CD14-positive monocyte (primary cell): ENCODE measurements at places on chromosomes 5 and 9.

GRCh38 chr9:106104887-106105286 lies 410.5 kb downstream of the TMEM38B start:
- DNase-seq = no peak

- DNase-seq = no peak
Observed at GRCh38 chr9:89695441-89695891, 90.7 kb downstream of the GADD45G start.

DNA sequence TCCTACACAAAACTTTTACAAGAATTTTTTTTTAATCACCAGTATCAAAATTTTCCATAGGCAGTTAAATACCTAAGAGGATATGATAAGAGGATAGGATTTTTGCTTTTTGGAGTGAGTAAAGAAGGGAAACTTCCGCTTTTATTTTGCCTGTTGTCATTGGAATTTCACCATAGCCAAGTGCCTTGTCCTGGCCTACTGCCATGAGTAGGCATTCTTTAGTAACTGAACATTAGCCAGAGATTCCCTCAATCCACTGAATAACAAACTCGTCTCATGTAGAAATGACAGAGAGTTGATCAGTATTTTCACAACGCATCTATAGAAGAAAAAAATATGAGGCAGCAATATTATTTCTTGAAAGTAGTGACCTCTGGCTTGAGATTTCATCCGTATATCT lies 289.6 kb upstream of the ADAMTSL1 start:
- no peak for DNase-seq

- no peak for DNase-seq
Observed at GRCh38 chr5:65299861-65300260, 181.9 kb downstream of the ADAMTS6 start.

GRCh38 chr9:136505406-136506403 lies 22.9 kb upstream of the SEC16A start:
- no peak for DNase-seq

DNA sequence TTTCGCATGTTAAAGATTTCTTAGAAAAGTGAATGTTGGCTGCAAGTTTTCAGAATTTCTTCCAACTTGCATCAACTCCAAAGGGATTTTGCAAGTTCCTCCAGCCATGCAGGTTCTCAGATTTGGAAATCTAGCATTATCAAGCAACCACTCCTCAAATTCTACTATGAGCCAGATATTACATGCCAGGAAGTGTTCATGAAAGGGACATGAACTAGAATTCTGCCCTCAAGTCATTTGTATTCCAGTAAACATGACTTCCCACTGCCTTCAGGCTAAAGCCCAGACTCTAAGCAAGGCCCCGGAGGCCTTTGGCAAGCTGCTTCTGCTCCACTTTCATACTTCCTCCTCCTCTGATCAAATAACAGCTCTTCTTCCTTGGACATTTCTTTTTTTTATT lies 111.3 kb upstream of the PAPPA start:
- no peak for DNase-seq

DNA sequence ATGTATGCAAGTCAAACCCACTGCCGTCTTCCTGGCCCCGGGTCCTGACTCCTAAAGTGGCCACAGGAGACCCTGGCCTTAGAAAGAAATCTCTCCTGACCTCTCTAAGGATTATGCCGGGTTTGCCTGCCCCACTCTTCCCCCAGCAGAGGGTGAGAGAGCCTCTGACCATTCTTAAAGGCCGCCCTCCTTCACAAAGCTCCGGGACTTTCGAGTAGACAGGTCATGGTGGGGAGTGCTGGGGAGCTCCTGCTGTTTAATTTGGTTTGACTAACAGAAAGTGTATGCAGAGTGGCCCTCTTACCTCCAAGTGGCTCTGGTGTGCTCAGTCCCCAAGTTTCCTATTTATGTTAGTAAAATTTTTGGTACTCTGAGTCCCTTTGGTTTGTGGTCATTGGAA lies 111.8 kb downstream of the LRRC70 start:
- DNase-seq = no peak

DNA sequence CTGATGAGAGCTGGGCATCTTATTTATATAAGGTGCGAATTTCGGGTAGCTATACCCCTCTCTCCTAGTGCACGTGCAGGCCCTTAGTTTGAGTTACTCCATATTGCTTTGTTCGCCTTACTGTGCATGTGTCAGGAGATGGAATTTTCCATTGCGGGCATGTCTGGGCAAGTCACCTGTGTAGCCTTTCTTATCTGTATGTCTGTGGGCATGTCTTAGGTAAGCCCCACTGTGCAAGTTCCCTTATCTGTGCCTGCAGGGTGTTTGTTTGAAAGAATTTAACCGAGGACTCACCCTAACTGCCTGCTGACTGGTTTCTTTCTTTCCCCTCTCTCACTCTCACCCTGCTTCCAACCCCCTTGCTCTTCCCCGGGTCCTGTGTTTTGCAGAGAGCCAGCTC lies 140.7 kb upstream of the RANBP3L start:
- DNase-seq = no peak

DNA sequence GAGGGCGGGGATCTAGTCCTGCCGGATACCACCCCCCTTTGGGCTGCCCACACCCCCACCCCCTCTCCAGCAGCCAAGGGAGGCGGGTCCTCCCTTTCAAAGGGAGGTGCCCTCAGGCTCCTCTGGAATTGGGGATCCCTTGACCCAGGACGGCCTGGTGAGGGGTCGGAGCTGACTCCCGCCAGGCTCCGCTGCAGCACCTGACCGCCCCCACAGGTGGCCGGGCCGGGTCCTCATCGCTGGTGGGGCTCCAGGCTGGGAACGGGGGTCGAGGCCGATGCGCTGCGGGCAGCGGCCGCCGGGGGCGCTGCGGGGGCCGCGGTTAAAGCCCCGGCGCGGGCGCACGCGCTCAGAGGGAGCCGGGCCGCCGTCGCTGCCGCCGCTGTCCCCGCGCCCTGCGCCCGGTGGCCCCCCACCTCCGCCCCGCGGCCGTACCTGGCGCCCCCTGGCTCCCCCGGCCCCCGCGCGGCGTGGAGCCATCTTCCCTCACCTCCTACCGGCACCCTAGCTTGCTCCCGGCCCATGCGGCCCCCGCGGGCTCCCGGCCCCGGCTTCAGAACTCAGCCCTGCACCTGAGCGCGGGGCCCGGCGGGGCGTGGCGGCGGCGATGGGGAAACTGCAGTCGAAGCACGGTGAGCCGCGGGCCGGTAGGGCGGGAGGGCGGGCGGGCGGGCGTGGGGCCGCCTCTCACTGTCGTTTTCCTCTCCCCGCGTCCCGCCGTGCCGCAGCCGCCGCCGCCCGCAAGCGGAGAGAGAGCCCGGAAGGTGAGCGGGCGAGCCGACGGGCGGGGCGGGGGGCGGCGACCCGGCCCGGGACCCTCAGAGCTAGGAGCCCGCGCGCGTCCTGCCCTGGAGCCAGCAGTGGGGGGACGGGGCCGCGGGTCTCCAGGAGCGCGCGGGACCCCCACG lies at the start of gene NKD2:
NKD2 (plus strand) TSS at position 352 of the 908 bp plus-strand sequence; CDS start at position 608, 256 bp downstream.
- DNase-seq = no peak

GRCh38 chr9:27371382-27371781 lies 74.4 kb upstream of the EQTN start:
- DNase-seq = no peak

GRCh38 chr5:82884821-82885471 lies 192.2 kb downstream of the TMEM167A start:
- no peak for DNase-seq

DNA sequence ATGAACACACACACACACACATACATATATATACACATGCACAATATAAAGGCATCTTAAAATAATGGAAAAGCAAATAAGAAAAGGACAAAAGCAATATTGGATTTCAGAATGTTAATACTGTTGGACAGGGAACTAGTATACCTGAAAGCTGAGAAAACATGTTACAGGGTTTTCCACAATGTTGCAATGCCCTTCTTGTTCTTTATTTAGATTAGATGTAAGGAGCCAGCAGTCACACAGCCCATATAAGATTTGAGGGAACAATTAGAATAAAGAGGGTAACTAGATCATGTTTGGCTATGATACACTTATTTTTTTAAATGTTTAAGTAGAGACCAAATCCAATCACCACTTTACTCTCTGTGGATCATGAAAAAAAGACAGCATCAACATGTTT lies 61.7 kb downstream of the SH3TC2 start:
- DNase-seq = no peak

DNA sequence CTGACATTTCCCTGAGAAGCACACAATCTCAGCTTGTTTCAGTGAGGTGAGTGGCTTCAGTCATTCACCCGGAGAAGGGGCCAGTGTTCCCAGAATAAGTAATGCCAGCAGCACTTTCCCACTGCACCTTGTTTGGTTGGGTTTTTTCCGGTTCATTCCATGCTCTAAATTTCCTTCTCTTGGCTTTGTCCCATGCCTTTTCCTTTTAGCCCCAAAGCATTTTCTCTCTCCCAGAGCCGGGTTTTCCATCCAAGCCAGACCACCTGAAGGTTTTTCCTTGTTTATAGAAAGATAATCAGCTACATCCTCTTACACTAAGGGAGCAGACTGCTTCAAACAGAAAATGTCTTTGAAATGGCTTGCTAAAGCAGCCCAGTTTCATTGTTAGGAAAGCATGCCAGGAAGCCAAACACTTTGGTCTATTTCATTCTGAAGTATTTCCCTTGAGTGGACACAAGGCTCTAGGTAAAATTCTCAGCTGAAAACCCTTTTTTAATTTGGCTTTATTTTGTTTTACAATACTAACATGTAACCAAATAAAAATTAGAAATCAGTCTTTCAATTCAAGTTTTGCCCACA lies 501.6 kb downstream of the DTWD2 start:
- no peak for DNase-seq

GRCh38 chr9:4662989-4663792 lies 1.1 kb downstream of the PLPP6 start:
- DNase-seq = peak; percentile 16

GRCh38 chr5:174790906-174791305 lies 66.5 kb downstream of the MSX2 start:
- DNase-seq = no peak

GRCh38 chr5:14332746-14333145 lies 189.6 kb downstream of the TRIO start:
- no peak for DNase-seq

GRCh38 chr5:98635656-98636055 lies 137.8 kb upstream of the RGMB start:
- DNase-seq = no peak

GRCh38 chr9:18347386-18348082 lies 126.4 kb upstream of the ADAMTSL1 start:
- no peak for DNase-seq

DNA sequence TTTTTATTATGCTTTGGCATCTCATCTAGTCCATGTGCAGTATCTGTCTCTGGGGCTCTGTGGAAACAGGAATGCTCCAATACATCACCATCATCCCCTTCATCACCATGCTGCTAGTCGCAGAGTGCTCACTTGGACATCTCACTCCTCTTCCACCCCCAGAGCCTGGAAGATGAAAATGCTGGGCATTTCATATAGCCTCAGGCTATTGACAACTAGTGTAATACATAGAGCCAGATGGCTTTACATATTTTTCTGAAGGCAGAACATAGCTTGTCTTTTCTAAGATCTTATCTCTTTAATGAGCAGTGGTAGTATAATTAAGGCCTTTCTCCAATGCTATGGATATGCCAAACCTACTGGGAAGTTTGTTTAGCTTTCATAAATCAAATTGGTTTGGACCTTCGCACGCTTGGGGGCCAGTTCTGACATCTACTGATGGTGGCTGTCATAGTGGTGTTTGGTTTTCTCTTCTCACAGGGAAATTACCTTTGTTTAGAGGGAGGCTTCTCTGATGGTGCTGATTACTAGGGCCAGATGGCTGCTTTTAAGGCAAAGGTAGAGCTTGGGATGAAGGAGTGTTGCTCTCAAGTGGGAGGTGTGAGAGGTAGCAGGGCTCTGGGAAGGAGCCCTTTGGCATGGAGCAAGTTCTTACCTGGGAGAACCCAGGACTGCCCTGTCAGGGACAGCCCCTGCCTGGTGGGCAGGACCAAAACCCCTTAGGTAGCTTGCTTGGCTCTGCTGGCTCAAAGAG lies 63.1 kb upstream of the CXCL14 start:
- DNase-seq = no peak

DNA sequence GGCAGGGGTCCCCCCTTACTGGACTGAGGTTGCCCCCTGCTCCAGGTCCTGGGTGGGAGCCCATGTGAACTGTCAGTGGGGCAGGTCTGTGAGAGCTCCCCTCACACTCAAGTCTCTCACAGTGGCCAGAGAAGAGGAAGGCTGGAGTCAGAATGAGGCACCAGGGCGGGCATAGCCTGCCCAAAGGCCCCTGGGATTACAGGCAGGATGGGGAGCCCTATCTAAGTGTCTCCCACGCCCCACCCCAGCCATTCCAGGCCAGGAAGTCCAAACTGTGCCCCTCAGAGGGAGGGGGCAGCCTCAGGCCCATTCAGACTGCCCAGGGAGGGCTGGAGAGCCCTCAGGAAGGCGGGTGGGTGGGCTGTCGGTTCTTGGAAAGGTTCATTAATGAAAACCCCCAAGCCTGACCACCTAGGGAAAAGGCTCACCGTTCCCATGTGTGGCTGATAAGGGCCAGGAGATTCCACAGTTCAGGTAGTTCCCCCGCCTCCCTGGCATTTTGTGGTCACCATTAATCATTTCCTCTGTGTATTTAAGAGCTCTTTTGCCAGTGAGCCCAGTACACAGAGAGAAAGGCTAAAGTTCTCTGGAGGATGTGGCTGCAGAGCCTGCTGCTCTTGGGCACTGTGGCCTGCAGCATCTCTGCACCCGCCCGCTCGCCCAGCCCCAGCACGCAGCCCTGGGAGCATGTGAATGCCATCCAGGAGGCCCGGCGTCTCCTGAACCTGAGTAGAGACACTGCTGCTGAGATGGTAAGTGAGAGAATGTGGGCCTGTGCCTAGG lies at the start of gene CSF2:
CSF2 (plus strand) TSS at position 559 of the 783 bp plus-strand sequence; CDS start at position 594, 35 bp downstream.
- DNase-seq = peak; percentile 27

DNA sequence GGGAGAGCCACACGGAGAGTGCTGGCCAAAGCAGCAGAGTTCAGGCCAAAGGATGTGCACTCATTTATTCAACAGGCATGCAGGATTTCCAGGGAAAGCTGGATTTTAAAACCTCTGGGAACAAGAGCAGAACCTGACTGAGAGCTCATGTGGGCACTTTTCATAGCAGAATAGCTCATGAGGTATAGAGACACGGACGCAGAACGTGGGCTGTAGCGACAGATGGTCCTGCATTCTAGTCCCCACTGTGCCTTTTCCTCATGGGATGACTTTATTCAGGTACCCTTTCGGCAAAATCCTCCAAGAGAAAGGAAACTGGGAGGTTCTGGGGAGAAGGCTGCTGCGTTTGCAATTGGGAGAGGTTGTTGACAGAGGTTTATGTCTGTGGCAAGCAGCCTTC lies 5.4 kb downstream of the IL4 start:
- no peak for DNase-seq

- DNase-seq = peak; percentile 36
Observed at GRCh38 chr9:110188991-110189390, 19.0 kb downstream of the C9orf152 start.

- no peak for DNase-seq
Observed at GRCh38 chr9:128610897-128611296, 45.8 kb downstream of the DYNC2I2 start.
